ENCODE measurements at places on chromosomes 16 and 17.

- DNase-seq = no peak
Observed at GRCh38 chr16:83482545-83483162, 325.1 kb upstream of the HSBP1 start.

DNA sequence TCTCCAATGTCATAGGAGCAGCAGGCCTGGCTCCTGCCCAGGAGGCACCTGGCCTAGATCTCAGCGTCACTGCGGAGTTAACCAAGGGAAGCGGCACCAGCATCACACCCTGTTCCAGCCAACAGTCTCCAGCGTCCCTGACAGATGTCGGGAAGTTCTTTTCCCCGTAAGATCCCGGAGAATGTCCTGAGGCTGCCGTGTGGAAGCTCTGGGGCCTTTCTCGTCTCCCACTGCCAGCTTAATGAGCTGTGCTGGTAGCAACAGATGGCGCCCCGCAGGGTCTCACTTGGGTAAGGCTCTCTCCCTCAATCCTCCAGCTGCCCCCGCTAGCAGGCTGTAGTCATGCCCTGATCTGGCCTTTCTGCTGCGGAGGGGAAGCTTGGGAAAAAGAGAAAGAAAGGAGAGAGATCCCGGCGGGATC, 57.5 kb downstream of the MARCHF10 start:
- peak; percentile 13 for DNase-seq

GRCh38 chr17:80918731-80919130, 72.9 kb upstream of the CHMP6 start:
- no peak for DNase-seq

DNA sequence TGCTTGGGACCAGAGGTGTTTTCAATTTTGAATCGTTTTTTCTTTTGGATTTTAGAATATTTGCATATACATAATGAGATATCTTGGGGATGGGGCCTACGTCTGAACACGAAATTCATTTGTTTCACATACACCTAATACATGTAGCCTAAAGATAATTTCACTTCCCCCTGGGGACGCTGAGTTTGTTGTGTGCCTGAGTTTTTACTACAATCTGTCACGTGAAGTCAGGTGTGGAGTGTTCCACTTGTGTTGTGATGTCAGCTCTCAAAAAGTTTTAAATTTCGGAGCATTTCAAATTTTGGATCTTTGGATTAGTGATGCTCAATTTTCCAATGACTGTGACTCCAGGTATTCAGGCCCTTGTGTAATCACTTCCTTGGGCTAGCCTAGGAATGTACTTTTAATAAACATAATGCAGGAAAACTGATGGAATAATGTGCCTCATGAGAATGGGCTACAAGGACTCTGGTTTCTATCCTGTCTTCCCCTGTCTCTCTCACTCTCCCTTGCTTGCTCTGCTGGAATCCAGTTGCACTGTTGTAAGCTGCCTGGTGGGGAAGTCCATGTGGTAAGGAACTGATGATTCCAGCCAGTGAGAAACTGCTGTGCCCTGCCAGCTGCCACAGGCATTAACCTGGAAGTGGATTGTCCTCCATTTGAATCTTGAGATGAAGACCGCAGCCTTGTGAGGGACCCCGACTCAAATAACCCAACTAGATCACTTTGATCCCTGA, 403.8 kb downstream of the SHISA9 start:
- DNase-seq = no peak

- peak; percentile 58 for DNase-seq
Observed at GRCh38 chr16:65098916-65099315, 22.9 kb downstream of the CDH11 start.

- peak; percentile 68 for DNase-seq
Observed at GRCh38 chr17:29807520-29808361, 122.3 kb downstream of the SSH2 start.

- DNase-seq = peak; percentile 86
Observed at GRCh38 chr17:781805-782731, at the start of the genes GLOD4 and MRM3. GLOD4 (minus strand) TSS chr17:782280; CDS start chr17:782255, 25 bp downstream. MRM3 (plus strand) TSS chr17:782353; CDS start chr17:782379, 26 bp downstream.

DNA sequence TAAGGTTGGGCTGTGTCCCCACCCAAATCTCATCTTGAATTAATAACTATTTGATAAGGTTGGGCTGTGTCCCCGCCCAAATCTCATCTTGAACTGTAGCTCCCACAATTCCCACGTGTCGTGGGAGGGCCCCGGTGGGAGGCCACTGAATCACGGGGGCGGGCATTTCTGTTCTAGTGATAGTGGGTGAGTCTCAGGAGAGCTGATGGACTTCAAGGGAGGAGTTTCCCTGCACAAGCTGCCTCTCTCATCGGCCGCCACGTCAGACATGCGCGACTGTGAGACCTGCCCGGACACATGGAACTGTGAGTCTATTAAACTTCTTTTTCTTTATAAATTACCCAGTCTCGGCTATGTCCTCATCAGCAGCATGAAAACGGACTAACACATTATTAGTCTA, 44.9 kb upstream of the METRNL start:
- no peak for DNase-seq

DNA sequence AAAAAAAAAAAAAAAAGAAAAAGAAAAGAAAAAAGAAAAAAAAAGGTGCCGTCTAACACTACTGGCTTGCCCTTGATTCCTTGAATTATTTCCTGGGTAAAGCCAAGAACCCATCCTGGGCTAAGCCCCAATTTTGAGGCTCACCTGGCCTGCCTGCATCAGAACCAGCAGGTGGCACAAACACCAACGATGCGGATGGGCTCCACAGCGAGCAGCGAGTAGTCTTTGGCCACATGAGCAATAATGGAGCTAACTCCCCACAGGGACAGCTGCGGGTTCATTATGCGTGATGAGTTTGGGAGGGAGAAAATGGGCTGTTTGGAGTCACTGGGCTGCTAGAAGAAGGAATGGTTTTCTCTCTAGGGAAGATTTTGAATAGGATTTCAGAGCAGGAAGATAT, 91.1 kb downstream of the ASIC2 start:
- DNase-seq = no peak

DNA sequence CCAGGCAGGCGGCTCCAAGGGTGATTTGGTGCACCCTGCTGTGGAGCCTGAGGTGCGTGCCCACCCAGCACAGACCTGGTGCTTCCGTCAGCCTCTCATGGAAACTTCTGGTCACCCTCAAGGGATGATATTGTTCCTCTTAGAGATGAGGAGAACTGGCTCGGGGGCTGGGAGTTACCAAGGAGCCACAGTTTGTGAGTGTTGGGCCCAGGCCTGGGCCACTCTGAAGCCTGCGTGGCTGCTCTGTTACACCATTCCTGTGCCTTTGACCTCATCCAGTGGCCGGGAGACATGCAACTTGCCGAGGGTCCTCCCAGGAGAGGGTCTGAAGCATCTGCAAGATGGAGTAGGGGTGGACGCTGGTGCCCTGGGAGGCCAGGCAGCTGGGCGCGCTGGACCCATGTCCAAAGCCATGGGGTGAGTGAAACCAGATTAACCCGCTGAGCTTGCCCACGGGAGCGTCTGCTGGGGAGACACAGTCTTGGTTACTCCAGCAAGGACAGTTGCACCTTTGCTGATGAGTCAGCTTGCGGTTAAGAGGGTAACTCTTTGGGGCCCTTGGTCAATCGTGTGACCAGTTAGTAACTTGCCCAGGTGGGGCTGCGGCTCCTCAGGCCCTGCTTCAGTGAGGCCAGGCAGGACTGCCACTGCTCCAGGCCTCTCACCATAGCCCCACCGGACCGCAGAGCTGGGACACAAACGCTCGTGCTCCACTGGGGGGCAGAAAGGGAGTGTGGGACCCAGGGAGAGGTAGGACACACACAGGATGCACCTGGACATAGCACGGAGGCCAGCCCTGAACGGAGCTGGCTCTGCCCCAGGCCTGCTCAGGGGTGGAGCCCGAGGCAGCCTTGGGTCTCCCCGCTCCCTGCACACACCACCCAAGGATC, 7.5 kb downstream of the C16orf90 start:
- DNase-seq = no peak

DNA sequence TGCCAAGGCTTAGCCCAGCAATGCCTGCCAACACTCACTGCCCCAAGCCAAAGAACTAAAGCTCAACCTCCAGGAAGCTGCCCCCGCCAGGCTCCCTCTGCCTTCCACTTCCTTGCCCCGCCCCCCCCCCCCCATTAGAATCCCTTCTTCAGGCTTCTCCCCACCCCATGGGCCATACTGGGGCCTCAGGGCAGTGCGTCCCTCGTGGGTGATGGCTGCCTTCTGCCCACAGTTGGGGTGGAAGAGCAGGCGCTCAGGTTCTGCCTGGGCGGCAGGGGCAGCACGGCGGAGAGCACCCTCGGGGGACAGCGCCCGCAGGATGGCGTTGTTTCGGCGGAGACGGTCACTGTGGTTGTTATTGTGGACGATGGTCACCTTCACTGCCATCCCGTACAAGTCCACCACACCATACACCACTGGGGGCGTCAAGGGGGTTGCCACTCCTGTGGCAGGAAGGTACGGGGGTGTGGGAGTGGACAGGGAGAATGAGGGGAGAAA, 4.1 kb downstream of the NEURL4 start:
- DNase-seq = no peak

GRCh38 chr16:4067262-4068001, 48.8 kb downstream of the ADCY9 start:
- peak; percentile 41 for DNase-seq

DNA sequence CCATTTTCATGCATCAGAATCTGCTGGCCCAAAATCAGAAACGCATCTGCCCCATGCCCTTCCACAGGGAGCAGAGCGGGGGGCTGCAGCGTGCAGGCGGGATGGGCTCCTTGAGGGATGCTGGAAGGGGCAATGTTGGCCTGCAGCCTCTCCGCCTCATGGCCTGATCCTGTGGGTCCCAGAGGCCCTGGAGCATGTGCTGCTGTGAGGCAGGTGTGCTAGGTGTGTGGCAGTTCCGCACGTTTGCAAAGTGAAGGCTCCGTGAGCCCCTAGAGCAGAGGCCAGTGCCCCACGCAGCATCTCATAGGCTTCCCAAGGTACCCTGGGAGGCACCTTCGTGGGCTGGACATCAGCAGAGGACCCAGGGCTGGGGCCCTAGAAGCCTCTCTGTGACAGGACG, 36.4 kb upstream of the CDH15 start:
- no peak for DNase-seq

- DNase-seq = no peak
Observed at GRCh38 chr17:5500247-5500588, 13.9 kb downstream of the MIS12 start.

DNA sequence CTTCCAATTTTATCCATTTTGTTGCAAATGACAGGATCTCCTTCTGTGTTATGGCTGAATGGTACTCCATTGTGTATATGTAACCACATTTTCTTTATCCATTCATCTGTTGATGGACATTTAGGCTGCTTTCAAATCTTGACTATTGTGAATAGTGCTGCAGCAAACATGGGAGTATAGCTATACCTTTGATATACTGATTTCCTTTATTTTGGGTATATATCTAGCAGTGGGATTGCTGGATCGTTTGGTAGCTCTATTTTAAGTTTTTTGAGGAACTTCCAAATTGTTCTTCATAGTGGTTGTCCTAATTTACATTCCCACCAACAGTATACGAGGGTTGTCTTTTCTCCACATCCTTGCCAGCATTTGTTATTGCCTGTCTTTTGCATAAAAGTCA, 67.8 kb downstream of the BRIP1 start:
- DNase-seq = no peak

GRCh38 chr17:75205793-75206163, 299 bp downstream of the NUP85 start:
- DNase-seq = no peak

GRCh38 chr17:67578142-67578457, 139.6 kb upstream of the NOL11 start:
- DNase-seq = no peak

All from fibroblast of skin of back (primary cell).